ENCODE measurements at places on chromosomes 7 and 10.

- DNase-seq: no peak
Measured at GRCh38 chr10:31930023-31930751, 1.6 kb upstream of the ARHGAP12 start.

DNA sequence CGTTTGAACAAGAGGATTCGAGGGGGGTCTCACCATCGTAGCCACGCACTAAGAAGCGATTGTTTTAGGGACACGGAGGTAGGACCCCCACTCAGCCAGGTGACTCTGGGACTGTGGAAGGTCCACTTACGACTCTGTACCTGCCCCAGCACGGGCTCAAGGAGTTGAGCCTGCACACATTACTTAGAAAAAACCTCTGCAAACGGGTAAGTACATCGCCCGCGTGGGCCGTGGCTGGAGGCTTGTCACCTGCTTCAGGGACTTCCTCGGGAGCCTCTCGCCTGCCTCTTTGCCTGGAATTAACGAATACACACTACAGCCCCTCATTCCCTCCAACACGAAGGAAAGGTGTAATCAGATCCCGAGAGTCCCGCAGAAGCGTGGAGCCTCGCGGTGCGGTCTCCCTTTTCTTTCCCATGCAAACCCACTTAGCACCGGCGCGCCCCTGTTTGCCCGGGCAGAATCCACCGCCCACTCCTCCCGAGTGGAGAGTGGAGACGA lies 826 bp downstream of the PODXL start:
- DNase-seq: peak; percentile 79

DNA sequence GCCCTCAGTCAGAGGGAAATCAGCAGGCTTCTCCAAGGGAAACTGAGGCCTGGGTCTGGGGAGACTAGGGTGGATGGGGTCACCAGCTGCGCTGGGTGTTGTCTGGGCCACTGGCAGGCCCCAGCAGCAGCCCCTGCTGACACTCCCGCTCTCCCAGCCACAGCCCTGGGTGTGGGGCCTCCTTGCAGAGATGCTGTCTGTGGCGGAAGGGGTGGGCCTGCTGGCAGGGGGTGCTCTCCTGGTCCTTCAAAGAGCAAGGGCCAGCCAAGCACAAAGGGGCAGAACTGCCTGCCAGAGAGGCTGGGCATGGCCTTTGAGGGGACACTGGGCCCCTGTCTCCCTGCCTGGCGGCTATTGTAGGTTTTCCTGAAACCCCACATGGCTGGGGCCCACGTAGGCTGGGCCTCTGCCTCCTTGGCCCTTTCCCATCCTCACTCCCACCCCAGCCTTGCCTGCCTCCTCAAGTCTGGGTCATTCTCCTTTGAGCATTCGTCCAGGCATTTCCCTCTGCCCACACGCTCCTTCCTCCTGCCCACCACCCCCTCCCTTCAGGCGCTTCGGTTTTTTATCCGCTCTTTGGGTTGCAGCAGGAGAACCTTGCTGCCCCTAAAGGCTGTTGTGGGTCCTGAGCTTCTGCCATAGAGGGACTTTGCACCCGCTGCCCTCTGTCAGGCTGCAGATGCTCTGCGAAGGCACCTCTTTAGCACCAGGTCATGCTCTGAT lies 9.1 kb downstream of the COL13A1 start:
- no peak for DNase-seq

DNA sequence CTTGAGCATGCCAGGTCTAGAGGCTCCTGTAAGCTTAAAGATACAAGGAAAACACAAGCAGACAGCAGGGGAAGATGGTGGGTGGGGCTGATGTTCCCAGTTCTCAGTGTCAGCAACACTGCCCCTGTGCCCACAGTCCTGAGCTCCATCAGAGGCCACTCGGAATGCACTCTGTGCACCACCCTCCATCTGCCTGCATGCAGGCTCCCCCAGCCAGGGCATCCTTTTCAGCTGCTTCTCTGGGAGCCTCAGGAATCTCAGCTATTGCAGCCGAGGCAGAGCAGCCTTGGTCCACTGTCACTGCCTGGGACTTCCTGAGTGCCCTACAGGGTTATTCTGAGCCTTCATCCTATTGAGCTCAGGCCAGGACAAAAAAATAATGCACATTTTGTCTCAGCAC lies 22.2 kb downstream of the LBX1 start:
- no peak for DNase-seq

DNA sequence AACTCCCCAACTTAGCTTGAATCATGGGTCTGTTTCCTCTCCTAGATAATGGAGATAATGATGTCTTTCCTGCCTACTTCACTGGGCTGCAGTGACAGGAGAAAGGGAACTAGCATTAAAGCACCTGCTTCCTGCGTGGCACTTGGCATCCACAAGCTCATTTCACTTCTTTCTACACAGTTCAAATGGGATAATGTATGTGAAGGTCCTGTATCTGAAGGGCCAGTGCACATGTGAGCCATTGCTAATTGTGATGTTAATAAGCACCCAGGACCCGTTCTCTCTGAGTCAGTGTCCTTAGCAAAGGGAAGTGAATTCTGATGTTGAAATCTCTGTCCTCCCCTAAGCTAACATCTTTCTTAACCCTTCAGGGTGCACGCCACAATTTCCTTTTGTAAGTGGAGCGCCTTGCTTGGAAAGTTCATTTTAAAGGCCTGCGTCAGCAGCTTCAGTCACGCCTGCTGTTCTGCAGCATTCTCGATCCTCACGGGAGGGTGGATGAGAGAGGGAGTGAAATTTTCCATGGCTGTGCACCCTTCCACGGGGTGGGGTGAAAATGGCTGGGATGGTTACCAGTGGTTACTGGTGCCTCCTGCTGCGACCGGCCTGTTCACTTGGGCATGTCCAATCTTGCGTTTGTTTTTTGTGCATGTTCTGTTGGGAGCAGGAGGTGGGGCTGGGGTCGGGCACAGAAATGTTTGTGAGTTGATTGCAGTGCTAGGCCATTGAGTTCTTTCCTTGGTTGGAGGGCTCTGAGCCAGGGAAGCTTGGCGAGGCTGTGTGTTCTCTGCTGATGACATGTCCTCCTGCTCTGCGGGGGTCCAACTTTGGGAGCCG lies 59.2 kb downstream of the HK1 start:
- DNase-seq: no peak

GRCh38 chr10:94524146-94524545 lies 21.4 kb upstream of the HELLS start:
- DNase-seq: no peak

DNA sequence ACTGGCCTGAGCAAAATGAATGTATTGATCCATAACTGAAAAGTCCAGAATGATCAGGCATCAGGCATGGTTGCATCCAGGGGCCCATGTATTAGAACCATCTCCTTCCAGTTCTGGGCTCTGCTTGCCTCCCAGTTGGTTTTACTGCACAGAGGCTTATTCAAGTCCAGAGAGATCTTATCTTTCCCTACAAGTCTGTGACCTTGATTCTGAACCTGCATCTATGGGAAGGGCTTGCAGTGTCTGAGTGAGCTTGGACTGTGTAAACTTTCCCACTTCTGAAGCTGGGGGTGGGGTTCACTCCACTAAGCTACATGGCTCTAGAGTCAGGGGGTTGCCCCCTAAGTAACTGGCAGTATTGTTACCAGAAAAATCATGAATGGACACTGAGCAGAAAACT lies 136.2 kb downstream of the TCF7L2 start:
- no peak for DNase-seq

DNA sequence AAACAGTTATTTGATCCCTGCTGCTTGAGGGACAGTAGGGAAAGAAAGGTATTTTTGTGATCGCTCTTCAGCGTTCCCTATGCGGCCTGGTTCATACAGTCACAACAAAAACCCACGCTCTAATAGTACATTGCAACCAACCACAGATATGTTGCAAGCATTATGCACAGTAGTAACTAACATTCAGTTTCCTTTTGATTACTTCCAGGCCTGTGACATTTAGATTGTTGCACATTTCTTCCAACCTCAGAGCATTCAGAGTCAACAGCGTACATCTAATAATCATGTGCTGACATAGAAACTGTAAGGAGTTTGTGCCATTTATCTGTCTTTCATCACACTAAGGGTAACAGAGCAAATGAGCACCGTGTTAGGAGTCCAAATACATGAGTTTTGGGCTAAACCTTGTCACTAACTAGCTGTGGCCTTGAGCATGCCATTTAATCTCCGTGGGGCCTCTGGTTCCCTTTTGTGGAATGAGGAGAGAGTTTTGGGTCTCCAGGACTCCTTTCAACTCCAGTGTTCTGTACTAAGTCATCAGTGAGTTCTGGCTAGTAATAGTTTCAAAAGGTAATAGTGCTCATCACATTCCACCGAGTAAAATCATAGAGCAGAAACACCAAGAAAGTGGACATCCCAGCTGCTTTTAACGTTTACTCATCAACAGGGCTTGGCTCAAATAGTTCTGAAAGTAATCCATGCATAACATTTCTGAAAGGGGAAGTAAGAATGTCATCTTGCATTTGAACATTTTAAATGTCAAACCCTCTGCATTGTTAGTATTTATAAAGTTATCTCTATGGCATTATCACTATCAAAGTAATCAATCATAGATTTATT lies 99.0 kb upstream of the FZD1 start:
- no peak for DNase-seq

Measured in spleen (tissue), 13 donors.